CD14-positive monocyte (primary cell): ENCODE measurements at places on chromosomes 12 and 14. TPM values are rescaled to one million over a fixed set of nuclear protein-coding genes. Genes with fewer than 3 reads are reported as not detected.

Gene SCNN1A
- polyA plus RNA-seq, result 0.11 TPM

Gene OAS2
- 20.6 and 27.7 TPM in 2 replicates for polyA plus RNA-seq

Gene B3GNT4
- not detected for polyA plus RNA-seq

Gene TTC9
- 0.99 TPM for polyA plus RNA-seq

Gene OLR1
- 0.99 TPM for polyA plus RNA-seq

Gene ARHGDIB
- polyA plus RNA-seq, result 2,228 TPM

Gene VASH1
- polyA plus RNA-seq, result 3.3 TPM

GRCh38 chr12:113471619-113472171 lies at the start of gene LHX5:
TSS of gene LHX5 (minus strand) at chr12:113471871. CDS start at chr12:113471498, 373 bp downstream.
- DNase-seq, result no peak

GRCh38 chr12:76266797-76267196 lies 81.4 kb downstream of the BBS10 start:
- no peak for DNase-seq

- no peak for DNase-seq
Observed at GRCh38 chr14:77961847-77962580, 162.1 kb downstream of the ADCK1 start.

GRCh38 chr12:55937981-55938380 lies 7.0 kb downstream of the DGKA start:
- no peak for DNase-seq

DNA sequence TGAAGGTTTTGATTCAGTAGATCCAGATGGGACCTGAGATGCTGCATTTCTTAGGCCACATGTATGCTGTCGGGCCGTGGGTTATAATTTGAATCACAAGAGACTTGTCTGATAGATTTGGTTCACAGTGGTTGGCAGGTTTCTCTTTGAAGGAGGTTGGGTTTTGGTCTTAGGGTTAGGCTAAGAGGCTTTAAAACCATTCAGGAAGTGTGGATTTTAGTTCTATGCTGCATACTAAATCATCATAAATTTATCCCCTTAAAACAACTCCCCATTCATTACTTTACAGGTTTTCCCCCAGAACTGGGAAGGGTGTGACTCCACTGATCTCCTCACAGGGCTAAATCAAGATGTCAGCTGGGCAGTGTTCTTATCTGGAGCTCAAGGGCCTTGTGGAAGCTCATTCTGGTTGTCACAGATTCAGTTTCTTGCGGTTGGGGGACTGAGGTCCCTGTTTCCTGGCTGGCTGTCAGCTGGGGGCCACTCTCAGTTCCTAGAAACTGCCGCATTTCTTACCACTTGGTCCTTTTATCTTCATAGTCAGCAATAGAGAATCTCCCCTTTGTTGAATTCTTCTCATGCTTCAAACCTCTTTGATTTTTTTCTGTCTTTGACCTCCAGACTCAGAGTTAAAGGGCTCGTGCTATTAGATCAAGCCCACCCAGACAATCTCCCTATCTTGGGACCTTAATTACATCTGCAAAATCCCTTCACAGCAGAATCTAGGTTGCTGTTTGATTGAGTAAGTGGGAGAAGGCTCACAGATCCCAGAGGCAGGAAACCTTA lies 20.6 kb upstream of the PCNX1 start:
- no peak for DNase-seq

DNA sequence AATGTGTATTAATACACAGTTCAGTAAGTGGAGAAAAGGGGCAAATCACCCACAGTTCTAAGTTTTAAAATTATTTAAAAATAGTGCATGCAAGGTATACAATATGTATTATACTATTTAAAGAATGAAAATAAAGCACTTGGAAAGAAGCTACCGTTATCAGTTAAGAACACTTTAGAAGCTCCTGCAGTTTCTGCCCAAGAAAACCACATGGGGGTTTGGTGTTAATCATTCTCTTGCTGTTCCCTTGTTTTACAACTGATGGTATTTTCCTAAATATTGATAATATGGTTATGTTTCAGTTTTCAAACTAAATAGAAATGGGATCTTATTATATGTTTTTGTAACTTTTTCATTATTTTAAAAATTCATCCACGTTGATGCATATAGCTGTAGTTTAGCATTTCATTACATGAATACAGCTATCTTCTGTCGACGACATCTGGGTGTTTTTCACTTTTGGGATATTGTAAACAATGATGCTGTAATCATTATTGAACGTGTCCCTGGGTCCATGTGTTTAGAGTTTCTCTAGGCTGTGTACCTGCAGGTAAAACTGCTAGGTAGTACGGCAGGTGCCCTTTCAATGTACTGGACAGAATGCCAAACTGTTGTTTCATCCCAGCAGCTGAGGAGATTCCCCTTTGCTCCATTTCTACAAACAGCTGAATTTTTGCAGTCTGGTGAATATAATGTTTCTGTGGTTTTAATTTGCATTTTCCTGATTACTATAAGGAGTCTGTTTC lies 64.1 kb downstream of the APPL2 start:
- DNase-seq, result no peak

DNA sequence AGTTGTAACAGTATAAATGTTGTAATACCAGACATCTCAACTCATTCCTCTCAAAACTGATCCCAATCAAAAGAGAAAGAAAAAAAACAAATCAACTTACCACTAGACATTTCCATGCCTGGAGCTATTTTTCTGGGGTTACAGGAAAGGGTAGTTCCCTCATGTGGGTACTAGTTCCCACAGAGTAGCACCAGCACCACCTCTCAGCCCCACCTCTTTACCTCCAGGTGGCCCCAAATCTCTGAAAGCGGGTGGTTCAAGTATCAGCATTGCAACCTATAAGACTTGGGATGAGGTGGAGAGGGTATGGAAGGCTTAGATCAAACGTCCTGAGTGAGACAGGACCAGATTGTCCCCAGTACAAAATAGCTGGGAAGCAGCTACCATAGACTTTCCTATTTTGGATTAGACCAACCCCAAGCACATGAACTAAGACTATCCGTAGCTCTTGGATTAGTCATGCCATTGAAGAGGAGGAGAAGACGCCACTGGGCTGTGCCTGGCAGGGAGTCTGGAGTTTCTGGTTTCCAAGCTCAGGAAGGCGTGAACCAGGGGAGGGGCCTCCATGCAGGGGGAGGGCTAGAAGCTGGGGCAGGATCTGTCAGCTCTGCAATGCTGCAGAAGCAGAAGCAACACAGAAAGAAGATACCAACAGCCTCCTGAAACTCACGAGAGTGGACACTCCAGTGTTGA lies at the start of gene SLC39A2:
Gene SLC39A2 (plus strand): TSS at position 620 of the 693 bp plus-strand sequence. CDS start 154 bp downstream, outside the sequence.
- no peak for DNase-seq

DNA sequence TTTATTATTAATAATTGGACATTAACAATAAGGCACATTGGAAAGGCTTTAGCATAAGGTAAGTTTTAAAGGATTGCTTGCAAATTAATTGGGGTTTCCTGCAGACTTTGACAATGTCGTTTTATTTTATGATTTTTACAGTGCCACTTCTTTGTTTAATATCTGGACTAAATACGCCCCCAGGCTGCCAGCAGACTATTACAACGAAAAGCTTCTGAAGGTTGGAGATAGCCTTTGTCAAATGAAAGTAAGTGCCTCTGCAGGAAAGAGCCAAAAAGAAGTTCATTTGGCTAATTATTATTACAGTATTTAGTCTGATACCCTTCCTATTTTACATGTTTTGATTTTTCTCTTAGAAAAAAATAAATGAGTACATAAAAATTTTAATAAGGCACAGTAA lies 11.3 kb downstream of the CFAP54 start:
- DNase-seq, result no peak

- DNase-seq, result peak; percentile 97
Observed at GRCh38 chr12:121214855-121215745, 5.2 kb downstream of the P2RX4 start.

DNA sequence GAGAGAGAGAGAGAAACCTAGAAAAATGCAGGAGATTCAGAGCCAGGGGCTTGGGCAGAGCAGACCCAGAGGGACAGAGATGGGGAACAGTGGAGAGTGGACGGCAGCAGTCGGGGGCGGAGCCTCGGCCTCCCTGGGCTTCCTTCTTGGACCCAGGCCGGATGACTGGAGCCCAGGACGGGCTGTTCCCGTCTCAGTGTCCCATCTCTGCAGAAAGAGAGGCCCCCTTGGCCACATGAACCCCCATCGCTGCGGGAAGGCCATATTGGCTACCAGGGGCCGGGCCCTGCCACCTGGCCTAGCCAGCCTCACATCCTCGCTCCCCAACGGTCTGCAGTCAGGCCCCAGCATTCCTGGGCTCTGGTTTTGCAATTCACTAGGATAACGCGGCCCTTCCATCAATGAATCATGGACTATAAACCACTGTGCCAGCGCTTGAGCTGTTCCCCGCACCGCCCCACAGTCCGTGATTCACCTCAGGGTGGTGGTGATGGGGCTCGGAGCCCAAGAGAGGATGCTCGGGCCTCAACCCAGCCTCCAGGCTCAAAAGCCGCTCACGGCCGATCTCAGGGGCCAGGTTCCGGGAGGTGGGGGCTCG lies 116.5 kb downstream of the RFLNA start:
- DNase-seq, result no peak

- DNase-seq, result no peak
Observed at GRCh38 chr14:104567957-104568225, 11.7 kb upstream of the C14orf180 start.

GRCh38 chr12:125676366-125676765 lies 611.1 kb downstream of the AACS start:
- no peak for DNase-seq

GRCh38 chr14:78227248-78228077 lies 57.3 kb downstream of the NRXN3 start:
- no peak for DNase-seq

DNA sequence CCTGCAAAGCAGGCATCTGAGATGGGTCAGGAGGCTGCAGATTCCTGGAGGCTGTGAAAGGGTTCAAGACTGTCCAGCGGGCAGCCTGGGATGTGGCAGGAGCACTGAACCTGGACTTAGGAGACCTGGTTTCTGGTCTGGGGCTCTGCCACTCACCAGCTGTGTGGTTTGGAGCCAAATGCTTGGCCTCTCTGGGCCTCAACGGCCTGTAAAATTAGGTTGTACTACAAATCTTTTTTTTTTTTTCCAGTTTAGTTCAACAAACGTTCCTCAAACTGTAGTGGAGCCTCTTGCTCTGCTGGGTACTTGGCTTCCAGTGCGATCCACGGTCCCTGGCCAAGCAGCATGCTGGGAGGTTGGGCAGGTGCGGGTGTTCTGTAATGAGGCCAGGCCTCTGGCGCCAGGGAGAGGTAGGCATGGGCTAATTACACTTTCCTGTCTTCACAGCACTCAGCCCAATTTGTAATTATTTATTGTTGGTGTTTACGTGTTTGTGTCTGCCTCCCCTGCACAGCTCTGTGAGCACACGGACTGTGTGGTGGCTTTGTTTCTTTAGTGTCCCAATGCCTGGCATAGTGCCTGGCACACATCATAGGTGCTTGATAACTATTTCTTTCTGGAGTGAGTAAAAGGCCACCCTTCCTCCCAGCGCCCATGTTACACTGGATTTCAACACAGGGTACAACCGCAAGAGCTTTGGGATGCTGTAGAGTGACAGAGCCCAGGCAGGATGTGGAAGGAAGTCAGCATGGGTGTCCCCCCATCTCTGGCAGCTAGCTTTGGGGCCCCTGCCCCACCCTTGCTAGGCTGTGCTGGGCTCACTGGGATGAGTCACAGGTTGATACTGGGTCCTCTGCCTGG lies 5.8 kb upstream of the KRT80 start:
- peak; percentile 96 for DNase-seq
